ENCODE measurements at places on chromosomes 2 and 18.

GRCh38 chr18:9860682-9861081, 25.1 kb upstream of the TXNDC2 start:
- DNase-seq: no peak

DNA sequence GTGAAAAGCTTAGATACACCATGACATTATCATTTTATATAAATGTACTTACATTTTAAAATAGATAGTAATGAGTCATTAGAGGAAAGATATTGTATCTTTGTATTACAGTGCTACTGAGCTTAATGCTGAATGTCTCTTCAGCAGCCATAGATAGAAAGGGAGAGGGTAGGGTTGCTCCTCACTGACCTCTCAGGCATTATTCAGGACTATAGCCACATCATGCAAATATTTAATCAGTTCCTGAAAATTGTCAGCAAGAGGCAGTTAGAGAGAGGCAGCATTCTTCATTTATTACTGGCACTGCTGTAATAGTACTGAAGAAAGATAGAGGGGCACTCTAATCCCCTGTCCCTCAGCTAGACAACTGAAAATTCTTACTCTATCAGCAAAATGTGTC, 242.0 kb upstream of the TANK start:
- no peak for DNase-seq

DNA sequence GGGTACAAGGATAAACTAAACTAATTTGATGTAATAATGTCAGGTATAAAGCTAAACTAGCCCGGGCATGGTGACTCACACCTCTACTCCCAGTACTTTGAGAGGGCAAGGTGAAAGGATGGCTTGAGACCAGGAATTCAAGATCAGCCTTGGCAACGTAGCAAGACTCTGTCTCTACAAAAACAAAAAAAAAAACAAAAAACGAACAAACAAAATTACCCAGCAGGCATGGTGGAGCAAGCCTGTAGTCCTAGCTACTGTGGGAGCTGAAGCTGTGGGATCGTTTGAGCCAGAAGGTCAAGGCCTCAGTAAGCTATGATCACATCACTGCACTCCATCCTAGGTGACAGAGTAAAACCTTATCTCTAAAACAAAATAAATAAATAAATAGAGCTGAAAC, 131.8 kb upstream of the KYNU start:
- no peak for DNase-seq

DNA sequence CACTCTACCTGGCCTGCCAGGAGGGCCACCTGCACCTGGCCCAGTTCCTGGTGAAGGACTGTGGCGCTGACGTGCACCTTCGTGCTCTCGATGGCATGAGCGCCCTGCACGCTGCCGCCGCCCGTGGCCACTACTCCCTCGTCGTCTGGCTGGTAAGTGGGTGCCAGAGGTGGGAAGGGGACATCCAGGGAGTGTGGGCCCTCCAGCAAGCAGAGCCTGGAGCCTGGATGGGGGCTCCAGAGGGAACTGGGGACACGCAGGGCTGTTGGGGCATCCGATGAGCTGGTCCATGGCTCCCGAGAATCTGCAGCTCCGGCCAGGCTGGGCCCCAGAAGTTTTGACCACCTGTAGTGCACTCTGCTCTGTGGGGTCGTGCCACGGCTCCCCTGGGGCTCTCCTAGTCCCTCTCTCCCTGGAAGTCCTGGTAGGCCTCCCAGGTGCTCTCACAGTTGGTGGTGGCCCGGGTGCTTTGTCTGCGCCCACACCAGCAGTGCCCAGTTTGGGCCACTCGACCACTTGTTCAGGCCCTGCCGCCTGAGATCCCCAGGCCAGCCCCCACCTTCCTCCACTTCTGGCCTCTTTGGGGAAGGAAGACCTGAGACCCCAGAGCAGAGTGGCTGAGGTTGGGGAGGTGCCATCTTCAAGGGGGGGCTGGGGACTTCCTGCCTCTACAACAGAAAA, 4.7 kb downstream of the ESPNL start:
- DNase-seq: no peak

GRCh38 chr2:179861027-179861415, 391 bp downstream of the ZNF385B start:
- peak; percentile 11 for DNase-seq

GRCh38 chr2:106144621-106145331, 49.3 kb downstream of the UXS1 start:
- DNase-seq: no peak

DNA sequence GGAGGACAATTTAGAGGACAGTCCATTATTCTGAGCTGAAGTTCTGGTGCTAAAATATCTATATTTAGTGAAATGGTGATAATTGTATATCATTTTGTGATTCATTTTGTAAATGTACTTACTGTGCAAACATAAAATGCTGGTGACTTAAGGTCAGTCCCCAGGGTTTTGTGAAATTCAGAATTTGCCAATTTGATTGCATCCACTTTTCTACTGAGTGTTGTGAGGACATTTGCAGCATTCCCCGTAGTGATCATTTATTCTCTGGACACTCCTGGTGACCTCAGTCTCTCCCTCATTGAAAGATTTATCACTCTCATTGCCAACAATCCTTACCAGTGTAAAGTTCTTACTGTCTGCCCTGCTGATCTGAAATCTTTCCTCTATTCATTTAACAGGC, 98.2 kb downstream of the SOCS6 start:
- DNase-seq: no peak

GRCh38 chr2:100616841-100617390, 54.1 kb downstream of the PDCL3 start:
- DNase-seq: no peak

DNA sequence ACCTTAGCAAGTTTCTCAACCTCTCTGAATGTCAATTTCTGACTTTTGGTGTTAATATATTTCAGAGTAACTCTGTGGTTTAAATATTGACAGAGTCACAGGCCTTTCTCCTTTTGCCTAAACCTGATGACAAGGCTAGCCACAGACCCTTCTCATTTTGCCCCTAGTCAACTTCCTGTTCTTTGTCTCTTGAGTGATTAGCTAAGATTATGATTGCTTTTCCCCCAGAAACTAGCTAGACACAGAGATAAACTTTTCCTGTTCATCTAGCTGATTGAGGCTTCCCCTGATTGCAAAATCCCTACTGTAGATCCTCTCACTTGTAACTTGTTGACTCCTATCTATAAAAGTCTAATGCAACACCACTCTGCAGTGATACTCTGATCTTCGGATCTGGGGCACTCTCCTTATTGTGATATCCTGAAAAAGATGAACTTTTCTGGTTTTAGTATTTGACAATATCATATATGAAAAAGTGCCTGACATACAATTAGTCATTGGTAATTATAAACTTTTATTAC, 241.4 kb downstream of the ZNF385B start:
- DNase-seq: no peak

DNA sequence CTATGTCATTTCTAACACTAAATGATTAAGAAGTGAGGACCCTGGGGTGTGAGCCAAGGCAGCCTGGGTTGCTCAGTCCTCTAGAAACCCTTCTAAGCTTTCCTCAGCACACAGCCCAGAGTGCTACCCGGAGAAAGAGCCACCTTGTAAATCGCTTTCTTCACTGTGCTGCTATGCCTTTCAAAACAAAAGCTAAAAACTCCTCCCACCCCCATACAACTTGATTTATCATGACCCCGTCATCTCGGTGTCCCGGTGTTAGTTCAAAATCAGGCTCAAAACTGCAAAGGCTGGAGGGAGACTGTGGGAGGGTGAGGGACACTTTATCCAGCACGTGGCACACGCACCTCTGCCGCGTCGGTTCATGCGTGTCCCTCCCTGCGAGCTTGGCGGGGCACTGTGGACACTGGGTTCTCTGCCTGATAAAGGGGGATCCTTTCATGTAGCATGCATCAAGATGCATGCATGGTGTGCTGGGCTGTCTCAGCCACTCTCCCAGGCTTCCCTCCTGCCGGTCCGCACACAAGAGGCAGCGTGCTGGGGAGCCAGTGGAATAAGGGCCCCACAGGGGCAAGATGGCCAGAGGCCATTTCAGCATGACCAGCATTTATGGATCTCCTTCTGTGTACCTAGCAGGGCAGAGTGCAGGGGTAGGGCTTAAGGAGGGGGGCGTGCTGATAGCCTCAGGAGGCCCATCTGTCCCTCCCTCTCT, 170.4 kb downstream of the SMAD7 start:
- no peak for DNase-seq

- peak; percentile 50 for DNase-seq
Observed at GRCh38 chr2:27249891-27250651, 12.8 kb downstream of the SLC30A3 start.

- no peak for DNase-seq
Observed at GRCh38 chr2:37896319-37896718, 28.8 kb upstream of the RMDN2 start.

GRCh38 chr2:58110765-58111164, 64.2 kb downstream of the VRK2 start:
- DNase-seq: no peak

- no peak for DNase-seq
Observed at GRCh38 chr2:97733341-97734035, 20.1 kb downstream of the ZAP70 start.

DNA sequence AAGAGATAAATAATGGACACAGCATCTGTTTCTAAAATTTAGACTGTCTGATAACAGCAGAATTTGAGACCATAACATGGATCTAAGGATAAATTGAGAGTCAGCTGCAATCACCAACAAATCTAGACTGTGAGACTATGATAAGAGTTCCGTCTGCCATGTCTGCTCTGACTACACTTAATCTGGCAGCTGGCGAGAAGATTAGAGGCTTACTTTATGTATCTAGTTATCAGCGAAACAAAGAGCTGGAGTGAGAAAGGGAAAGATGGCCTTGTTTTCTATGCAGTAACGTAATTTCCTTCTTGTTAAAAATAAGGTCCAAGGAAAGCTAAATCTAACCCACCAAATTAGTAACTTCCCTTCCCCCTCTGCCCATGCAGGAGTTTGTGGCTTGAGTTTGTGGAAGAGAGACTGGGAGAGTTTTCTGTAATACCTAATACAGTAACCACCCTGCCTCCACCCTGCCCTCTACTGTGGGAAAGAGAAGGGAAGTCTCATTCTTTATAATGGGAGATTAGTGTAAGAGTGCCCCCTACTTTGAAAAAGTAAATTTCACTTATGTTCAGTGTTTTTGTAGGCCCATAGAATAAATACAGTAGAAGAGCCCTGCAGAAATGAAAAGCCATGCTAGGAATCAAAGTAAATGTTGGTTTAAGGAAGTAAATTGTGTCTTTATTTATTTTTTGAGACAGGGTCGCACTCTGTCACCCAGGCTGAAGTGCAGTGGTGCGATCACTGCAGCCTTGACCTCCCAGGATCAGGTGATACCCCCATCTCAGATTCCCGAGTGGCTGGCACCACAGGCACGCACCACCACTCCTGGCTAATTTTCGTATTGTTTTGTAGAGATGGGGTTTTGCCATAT, 27.5 kb downstream of the EML4 start:
- peak; percentile 88 for DNase-seq

- DNase-seq: no peak
Observed at GRCh38 chr2:16330982-16331381, 334.7 kb downstream of the CYRIA start.

DNA sequence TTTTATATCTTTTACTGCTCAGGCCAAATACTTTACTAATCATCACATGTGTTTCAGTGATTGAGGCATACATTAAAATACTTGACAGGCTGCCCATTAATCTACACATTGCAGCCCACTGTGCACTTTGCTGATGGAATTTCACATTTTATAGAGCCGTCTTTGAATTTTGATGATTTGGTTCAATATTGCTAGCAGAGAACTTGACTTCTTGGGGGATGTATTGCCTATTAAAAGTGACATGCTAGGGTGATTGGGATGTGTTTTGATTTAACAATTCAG, 1291.0 kb upstream of the GYPC start:
- no peak for DNase-seq

DNA sequence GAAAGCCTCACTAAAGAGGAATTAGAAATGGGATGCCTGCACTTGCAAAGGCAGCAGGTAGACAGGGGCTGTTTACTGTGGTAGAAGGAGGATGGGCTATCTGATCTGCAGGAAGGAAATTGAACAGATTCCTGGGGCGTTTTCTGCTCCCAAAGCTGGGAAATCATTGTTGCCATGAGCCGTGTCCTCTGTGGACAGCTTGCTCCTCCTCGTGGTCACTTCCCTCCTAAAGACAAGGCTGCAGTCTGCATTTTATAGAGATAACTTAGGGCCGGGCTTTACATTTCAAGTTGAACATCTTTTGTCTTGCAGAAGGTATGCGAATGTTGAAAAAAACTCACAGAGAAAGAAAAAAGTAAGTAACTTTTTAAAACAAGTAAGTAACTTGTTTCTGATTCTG, 50.9 kb downstream of the DCDC2C start:
- no peak for DNase-seq

GRCh38 chr18:51727780-51728179, 530.3 kb upstream of the MEX3C start:
- DNase-seq: no peak

GRCh38 chr2:169222665-169223064, 139.7 kb downstream of the LRP2 start:
- DNase-seq: peak; percentile 11

DNA sequence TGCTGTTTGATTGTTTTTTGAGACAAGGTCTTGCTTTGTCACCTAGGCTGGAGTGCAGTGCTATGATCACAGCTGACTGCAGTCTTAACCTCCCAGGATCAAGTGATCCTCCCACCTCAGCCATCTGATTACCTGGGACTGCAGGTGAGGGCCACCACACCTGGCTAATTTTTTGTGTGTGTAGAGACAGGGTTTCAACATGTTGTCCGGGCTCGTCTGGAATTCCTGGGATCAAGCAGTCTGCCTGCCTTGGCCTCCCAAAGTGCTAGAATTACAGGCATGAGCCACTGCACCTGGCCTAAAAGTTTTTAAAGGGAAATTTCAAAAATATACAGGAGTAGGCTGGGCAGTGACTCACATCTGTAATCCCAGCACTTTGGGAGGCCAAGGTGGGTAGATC, 22.4 kb downstream of the CARF start:
- DNase-seq: no peak

- DNase-seq: no peak
Observed at GRCh38 chr2:173463846-173464245, 109.2 kb downstream of the CDCA7 start.

DNA sequence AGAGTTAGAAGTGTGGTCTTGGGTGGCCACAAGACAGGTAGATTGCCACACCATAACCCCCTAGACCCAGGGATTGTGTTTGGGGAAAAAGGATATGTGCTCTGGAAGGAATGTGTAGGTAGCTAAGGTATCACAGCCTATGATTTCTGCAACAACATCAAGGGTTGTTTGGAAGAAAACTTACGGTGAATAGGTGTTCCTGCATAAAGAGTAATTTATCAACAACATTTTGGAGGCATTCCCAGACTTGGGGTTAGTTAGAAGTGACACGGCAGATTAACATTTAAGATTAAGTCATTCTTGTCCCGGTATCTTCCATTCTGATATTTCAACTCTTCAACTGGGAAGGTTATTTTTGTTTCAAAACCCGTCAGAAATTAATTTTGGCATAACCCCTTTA, 65.5 kb downstream of the SPP2 start:
- peak; percentile 50 for DNase-seq

DNA sequence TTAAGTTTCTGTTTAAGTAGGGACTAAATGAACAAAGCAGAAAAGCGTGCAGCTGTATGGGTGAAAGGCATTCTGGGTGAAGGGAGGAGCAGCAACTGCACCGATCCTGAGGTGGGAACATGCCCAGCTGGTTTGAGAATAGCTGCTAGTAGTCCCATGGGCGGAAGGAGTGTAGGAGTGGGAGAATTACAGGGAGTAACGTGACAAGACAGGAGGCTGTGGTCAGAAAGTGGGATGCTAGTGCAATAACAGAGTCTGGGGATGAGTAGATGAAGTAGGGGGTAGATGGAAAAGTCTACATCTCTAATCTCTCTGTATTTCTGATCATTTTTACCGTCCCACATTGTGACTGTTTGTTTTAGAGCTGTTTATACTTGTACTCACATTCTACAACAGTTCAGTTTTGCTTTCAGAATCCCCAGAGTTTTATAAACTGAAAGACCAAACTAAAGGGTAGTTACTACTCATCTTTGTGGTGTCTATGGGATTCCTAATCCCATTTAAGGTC, 118.9 kb downstream of the LCLAT1 start:
- no peak for DNase-seq
